ENCODE measurements at places on chromosomes 11 and 22.
A peak's percentile ranks its signal among the peaks of the same experiment; 100 is the strongest.

- no peak for DNase-seq
Observed at GRCh38 chr22:26702906-26703830, 45.8 kb downstream of the MIAT start.

DNA sequence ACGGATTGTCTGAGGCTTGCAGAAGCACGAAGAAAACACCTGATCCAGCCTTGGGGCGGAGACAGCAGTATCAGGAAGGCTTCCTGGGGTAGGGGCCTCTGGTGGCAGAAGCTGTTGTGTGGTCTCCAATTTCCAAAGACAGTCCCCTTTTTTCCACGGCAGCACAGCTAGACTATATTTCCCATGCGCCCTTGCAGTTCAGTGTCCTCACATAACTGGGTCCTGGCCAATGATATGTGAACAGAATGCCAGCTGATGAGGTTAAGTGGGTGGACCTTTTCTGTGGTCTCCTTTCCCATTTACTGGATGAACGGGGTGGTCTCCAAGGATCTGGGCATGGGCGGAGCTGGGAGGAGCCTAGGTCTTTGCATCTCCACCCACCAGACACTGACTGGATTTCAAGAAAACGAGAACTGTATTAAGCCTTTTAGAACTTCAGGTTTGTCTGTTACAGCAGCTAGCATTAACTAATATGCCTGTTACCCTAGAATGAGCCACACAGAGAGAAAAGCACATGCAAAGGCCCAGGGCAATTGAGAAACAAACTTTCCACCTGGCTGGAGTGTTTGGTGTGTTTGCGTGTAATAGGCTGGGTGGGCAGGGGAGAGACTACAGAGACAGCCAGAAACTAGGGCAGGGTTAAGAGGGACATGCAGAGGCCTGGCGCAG lies 6.2 kb downstream of the GAL3ST1 start:
- no peak for DNase-seq

- DNase-seq, result no peak
Observed at GRCh38 chr11:1341928-1342524, 32.6 kb upstream of the TOLLIP start.

- DNase-seq, result no peak
Observed at GRCh38 chr11:127345819-127346459, 345.4 kb upstream of the KIRREL3 start.

- DNase-seq, result no peak
Observed at GRCh38 chr11:126468102-126468521, 112.6 kb downstream of the ST3GAL4 start.

- no peak for DNase-seq
Observed at GRCh38 chr11:83471831-83472727, 185.9 kb upstream of the CCDC90B start.

GRCh38 chr11:121367844-121368225 lies 75.3 kb downstream of the SC5D start:
- no peak for DNase-seq

DNA sequence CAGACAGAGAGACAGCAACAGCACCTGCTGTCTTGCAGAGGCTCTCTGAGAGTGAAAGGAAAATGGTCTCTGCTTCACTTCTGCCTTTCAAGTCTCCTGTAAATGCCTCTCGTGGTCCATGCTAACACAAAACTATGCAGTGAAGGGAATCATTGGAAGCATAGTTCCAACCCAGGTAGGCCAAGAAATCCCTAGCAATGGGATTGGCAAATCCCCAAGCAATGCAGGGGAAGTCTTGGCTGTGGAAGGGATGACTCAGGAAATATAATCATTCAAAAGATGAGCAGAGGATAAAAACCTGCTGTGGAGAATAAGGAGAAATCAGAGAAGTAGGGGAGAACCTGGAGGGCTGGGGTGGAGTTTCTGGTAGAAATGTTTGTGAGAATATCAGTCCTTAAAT lies 216.1 kb upstream of the ZBED5 start:
- DNase-seq, result no peak

DNA sequence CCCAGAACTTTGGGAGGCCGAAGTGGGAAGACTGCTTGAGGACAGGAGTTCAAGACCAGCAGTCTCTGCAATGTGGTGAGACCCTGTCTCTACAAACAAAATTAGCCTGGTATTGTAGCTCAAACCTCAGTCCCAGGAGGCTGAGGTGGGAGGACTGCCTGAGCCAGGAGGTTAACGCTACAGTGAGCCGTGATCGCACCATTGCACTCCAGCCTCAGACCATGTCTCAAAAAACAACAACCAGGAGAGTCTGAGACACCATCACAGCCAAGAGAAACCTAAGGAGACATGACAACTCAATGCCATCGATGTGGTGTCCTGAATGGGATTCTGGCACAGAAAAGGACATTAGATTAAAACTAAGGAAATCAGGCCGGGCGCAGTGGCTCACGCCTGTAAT lies 28.3 kb upstream of the KDM2A start:
- DNase-seq, result no peak

- DNase-seq, result no peak
Observed at GRCh38 chr11:17413414-17414316, 25.2 kb upstream of the KCNJ11 start.

DNA sequence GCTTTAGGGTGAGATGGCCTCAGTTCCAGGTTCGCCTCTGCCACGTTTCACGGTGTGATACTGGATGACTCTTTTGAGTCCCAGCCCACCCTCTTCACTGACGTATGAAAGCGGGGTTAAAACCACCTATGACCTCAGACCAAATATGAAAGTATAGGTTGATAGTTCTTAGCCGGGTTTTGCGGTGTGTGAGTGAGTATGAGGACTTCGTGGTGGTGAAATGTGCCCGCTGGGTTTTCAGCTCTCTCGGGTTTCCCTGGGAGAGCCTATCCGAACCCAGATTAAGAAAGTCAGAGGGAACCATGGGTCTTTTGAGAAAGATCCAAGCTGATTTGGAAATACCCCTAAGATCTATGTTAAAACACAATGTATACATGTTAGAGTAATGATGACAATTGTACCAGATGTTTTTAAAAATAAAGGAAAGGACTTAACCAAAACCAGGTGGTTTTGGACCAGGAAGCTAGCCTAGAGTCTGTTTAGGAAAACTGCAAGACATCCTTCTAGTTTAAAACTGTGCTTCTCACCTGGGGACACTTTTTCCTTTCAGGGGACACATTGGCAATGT lies 25.8 kb upstream of the ST3GAL4 start:
- DNase-seq, result peak; percentile 16

DNA sequence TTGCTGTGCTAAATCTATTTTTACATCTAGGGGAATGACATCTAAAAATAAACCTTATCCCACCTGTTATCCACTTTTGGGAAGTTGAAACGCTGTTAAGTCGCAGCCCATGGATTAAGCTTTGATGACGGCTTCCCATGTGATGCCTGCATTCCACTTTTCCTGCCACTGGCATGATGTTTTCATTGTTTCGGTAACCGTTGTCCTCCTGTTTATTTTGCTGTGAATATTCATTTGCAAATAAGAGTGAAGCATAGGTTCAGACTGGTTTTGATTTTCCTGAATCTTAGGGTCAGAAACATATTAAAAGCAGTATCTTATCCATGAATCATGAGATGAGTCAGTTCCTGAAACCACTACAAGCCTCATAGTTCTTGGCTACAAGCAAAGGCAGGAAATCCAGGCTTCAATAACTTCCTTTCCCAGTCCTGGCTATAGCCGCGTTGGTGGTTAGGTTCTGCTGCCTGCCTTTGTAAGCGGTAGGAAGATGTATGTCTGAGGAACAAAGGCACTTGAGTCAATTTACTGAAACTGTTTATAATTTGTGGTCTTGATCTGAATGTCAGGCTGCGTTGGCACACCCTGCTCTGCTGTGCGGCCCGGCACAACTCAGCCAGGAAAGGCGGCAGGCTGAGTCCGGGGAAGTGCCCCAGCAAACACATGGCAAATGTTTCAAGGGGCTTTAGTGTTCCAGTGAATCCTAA lies 19.4 kb downstream of the TEAD1 start:
- DNase-seq, result no peak

DNA sequence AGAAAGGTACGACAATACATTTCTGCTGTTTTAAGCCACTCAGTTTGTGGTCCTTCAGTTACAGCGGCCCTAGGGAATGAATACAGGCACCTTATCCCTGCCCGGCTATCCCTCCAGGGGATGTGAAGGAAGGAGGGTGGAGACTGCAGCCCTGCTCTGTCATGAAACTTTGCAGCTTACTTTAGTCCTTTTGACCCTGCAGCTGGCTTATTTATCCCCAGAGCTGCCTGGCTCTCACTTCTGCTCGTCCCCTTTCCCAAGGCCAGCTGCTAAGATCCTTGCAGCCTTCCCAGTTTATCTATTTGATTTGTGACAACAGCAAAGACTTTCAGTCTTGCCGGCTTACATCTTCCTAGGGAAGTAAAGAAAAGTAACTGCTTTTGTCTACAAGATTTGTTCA lies 55.2 kb downstream of the SC5D start:
- no peak for DNase-seq

DNA sequence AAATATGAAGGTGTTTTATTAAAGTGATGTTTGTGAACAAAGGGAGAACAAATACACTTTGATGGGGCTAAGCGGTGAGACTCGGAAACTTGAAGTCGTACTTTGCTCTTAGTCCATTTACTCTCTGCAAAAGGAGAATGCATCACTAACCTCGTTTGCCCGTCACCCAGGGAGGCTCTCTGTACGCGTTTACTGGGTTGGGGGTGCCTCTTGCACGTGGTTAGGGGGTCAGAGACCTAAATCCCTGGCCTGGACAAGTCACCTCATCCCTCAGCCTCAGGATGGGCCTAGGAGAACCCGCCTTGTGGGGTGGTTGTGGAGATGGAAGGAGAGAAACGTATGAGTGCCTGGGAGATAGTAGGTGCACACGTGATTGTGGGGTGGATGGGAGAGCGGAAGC lies 803 bp upstream of the IFT27 start:
- DNase-seq, result no peak

GRCh38 chr11:14065141-14065540 lies 102.6 kb downstream of the SPON1 start:
- DNase-seq, result no peak

- DNase-seq, result no peak
Observed at GRCh38 chr11:132101881-132102280, 731.5 kb downstream of the NTM start.

DNA sequence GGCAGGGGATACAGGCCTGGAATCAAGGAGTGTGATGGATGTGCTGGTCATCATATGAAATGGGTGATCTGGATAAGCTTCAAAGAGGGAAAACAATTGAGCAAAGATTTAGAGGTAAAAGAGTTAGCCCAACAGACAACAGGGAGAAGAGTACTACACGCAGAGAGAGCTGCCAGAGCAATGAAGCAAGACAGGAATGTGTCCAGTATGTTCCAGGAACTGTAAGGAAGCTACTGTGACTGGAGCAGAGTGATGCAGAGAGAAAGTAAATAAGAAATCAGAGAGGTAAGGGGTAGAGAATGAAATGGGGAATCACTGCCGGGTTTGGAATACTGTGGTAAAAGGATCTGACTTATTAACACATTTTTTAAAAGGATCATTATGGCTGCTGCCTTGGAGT lies 255.1 kb downstream of the DCDC1 start:
- no peak for DNase-seq
